ENCODE measurements at places on chromosomes 11 and 22.

DNA sequence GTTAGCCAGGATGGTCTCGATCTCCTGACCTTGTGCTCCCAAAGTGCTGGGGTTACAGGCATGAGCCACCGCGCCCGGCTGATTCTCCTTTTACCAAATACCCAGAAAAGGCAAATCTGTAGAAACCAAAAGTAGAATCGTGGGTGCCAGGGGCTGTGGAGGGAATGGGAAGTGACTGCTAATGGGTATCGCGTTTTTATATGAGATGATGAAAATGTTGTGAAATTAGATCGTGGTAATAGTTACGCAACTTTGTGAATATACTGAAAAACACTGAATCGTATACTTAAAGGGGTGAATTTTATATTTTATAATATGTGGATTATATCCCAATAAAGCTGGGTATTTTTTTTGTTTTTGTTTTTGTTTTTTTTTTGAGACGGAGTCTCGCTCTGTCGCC lies 48.2 kb upstream of the CREB3L1 start:
- DNase-seq: no peak

DNA sequence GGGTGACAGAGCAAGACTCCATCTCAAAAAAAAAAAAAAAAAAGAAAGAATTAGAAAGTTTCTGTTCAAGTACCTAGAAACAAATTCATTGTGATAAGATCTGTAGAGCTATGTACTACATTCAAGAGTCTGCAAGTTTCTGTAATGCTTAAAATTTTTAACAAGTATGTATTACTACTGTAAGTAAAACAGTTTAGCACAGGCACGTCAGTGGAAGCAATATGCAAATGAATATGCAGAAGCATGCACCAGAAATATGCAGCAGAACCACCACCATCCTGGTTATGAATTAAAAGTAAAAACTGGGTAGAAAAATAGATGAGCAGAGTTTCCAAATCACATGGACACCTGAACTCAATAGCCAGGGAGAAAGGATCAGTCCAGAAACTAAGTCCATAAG lies 19.3 kb downstream of the SBF2 start:
- no peak for DNase-seq

GRCh38 chr22:19067696-19068348 lies 54.4 kb downstream of the DGCR2 start:
- DNase-seq: no peak

GRCh38 chr11:18191376-18191775 lies 18.7 kb downstream of the MRGPRX4 start:
- no peak for DNase-seq

GRCh38 chr11:133985981-133986944 lies 29.5 kb upstream of the IGSF9B start:
- no peak for DNase-seq

GRCh38 chr11:99952816-99953215 lies 734.3 kb upstream of the ARHGAP42 start:
- DNase-seq: no peak

DNA sequence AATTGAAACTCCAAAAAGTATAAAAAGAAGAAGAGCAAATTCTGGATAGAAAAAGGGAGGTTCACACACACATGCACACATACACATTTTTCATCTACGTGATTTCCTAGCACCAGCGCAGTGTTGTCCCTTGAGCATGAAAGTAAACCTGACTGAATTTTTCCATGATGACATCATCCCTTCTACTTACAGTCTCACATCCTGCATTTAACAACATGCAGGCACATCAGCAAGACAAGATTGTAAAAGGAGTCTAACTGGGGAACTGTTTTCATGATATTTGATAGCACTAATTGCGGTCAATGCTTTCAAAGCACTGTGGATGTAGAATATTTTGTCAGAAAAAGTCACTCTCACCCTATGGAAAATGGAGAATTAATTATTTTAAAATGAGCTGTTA lies 36.6 kb downstream of the GAS2 start:
- DNase-seq: peak; percentile 1
